ENCODE measurements at places on chromosomes 1 and 21.

GRCh38 chr1:207240325-207241101 lies 81.0 kb upstream of the CD55 start:
- DNase-seq: peak; percentile 85

- DNase-seq: no peak
These were observed 25.4 kb downstream of the IVNS1ABP start for GRCh38 chr1:185291652-185292051.

GRCh38 chr1:27275696-27276095 lies 41.3 kb downstream of the WDTC1 start:
- DNase-seq: no peak

- DNase-seq: no peak
These were observed 3.8 kb downstream of the TFF2 start for GRCh38 chr21:42346866-42347600.

DNA sequence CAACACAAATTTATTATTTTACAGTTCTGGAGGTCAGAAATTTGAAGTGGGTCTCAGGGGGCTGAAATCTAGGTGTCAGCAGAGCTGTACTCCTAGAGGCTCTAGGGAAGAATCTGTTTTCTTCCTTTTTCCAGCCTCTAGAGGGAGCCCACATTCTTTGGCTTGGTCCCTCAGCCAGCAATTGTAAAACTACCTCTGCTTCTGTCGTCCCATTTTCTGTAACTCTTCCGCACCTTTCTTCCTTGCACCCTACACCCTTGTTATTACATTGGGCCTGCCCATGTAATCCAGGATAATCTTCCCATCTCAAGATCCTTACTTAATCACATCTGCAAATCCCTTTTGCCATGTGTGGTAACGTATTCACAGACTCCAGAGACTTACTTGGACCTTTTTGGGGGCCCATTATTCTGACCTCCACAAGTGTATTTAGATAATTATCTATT lies 24.8 kb upstream of the THEM4 start:
- DNase-seq: peak; percentile 59

DNA sequence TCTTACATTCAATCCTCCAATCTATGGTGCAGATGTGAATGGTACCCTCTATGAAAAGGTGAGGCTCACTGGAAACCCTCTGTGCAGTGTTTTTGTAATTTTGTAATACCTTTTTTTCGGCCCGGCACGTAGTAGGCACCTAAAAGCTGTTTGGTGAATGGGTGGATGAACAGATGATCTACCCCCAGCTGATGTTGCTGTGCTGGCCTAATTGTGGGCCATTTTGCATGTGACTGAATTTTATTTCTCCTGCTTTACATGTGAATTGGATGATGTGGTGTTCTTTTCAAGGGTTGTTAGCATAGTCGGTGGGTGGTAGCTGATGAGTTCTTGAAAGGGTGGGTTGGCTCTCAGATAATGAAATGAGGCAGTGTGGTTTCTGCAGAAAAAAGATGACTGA lies 10.4 kb downstream of the KDM4A start:
- DNase-seq: no peak

DNA sequence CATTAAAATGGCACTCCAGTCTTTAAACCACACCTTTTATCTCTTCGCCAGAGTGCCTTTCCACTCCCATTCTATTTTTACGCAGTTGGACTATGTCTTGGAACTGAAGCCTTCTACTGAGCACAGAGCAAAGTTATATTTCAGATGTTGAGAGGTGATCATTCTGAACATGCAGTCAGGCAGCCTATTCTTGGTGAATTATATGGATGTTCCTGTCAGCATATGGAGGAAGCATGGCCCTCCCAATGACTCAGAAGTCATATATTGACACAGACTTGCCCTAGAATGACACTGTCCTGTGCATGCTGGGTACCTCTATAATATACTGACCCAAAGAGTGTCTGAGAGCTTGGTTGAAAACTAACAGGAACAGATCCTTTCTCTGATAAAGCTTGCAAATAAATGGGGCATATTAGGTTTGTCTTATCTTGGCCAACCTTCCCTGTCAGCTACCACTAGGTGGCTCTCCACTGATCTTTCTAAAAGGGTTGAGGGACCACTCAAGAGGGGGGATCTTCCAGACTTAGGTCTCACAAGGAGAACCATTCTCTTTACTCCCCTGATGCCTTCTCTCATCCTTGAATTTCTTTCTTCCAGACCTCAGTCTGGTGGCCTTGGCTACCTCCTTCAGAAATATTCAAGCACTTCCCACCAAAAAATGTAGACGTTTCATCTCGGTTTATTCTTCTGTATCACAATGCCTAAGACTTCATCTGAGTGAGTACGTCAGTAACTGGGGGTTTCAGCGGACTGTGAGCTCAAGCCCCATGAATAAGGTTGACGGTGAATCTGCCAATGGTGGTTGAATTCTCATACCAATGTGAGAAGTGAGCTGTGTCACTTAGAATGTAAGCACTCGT lies 11.8 kb upstream of the ALG14 start:
- peak; percentile 29 for DNase-seq

- DNase-seq: no peak
These were observed 50.0 kb downstream of the TMCO4 start for GRCh38 chr1:19749685-19750084.

GRCh38 chr21:33214056-33214455 lies 15.7 kb upstream of the IFNAR2 start:
- no peak for DNase-seq

- no peak for DNase-seq
These were observed 87.1 kb upstream of the LRRC8D start for GRCh38 chr1:89733748-89734147.

GRCh38 chr1:22350924-22351767 lies 100.5 kb upstream of the ZBTB40 start:
- no peak for DNase-seq

DNA sequence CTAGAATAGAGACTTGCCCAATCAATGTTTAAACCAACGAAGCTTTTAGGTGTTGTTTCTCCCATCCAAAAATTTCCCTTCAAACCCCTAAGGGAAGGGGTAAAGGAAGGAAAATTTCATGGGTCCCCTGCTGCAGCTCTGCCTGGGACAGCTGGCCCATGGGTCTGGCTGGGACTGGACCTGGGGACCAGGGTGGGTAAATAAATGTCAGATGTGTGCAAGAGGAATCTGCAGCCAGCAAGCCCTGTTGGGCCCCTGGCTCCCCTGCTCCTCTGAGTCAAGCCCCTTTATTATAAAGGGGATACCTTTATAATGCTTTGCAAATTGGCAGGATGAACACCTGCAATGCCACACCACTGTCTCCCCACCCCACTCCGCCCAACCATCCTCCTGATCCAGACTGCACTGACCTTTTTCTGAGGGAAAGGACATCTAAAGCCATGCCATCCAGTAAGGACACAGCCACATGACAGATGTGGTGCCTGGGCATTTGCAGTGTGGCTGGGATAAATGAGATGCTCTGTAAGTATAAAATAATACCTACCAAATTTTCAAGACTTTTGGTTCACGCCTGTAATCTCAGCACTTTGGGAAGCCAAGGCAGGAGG lies 1.9 kb upstream of the TMEM125 start:
- DNase-seq: no peak

DNA sequence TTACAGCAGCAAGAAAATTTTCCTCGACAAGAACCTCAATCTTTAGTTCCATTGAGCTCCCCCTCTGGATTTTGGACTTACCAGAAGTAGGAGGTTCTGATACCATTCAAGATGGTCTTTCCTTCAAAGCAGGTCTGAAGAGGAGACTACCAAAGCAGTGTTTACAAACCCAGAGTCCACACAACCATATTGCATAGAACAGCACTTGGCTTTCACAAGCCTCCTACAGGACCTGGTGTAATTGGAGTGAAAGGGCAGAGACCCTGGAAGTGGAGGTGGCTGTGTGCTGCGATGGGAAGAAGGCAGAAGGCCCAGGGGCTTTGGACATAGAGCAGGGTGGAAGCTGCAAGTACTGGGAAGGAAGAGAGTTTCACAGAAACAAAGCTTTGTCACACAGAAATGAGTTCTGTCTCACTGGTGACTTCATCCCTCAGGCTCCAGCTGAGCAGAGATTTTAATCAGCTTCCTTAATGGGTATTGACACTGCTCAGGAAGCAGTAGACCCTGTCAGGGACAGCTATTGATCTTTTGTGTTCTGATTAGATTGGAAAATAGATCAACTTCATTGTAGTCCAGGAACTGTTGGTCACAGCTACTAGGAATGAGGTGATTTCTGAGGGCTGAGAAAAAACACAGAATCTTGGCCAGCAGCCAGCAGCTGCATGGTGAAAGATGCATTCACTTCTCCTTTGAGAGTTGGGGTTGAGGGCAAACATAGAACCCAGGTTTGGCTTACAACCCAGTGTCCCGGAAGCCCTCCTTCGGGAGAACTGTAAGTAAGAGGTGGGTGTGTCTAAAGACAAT lies 124.0 kb downstream of the SYT2 start:
- DNase-seq: peak; percentile 69

GRCh38 chr21:44557491-44558328 lies 885 bp downstream of the KRTAP10-3 start:
- no peak for DNase-seq

GRCh38 chr21:39441502-39442475 lies 3.8 kb downstream of the LCA5L start:
- peak; percentile 73 for DNase-seq

DNA sequence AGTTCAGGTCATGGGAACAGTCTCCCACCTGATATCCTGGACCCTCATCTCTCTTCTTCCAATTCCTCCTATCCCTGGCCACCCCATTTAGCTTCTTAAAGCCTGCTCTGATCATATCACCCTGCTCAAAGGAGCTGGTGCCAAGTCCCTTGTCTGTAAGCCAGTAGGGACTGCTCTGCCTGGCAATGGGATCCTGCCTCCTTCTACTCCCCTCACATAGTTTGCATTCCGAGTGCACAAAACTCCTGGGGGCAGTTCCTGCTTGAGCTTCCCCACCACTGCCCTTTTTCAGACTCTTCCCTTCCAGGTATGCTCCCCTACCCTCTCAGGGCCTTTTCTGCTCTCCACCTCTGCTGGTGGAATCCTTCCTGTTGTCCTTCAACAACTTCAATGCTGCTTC lies 48.1 kb downstream of the NGF start:
- DNase-seq: no peak

- DNase-seq: no peak
These were observed 363.8 kb downstream of the PTPRC start for GRCh38 chr1:199002661-199003060.

GRCh38 chr1:167905182-167905581 lies 8.8 kb downstream of the ADCY10 start:
- DNase-seq: peak; percentile 78

GRCh38 chr21:46421756-46422555 lies 36.7 kb upstream of the DIP2A start:
- DNase-seq: no peak

- no peak for DNase-seq
These were observed 110.3 kb upstream of the TNR start for GRCh38 chr1:175853681-175854080.
